ENCODE measurements at places on chromosomes 6 and 20.

GRCh38 chr6:105135907-105136430, 43.8 kb downstream of the POPDC3 start:
- DNase-seq, result no peak

DNA sequence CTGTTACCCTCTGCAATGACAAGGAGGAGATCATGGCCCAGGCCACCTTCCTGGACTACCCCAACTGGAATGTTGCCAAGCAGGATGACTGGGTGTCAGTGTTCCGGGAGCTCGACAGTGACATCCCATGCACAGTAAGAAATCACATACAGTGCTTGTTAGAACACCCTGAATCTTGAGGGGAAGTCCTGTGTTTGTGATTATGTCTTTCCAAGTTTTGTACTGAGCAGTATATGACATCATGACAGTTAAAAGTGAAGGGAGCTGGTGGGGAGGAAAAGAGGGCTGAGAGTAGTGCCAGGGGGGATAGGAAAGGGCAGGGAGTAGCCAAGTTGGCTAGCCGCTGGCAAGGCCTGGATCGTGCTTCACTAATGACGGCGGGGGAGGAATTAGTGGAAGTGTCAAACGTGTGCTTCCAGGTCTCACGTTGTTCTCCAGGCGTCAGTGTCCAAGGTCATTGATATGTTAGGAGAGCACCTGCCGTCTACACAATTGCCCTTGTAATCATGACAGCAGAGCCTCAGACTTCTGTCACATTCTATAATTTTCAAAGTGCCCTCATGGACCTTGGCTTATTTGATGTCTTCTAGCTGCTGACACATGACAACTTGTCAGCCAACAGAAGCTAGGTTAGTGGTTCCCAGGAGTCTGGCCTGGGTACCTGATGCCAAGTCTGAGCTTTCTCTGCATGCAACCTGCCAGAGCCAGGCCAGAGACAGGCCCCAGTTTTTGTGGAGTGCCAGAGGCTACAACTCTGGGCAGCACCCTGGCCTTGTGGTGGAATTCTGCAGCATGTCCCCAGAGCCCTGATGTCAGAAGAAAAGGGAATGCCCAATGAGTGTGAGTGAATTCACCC, 18.8 kb downstream of the CFAP61 start:
- DNase-seq, result no peak

DNA sequence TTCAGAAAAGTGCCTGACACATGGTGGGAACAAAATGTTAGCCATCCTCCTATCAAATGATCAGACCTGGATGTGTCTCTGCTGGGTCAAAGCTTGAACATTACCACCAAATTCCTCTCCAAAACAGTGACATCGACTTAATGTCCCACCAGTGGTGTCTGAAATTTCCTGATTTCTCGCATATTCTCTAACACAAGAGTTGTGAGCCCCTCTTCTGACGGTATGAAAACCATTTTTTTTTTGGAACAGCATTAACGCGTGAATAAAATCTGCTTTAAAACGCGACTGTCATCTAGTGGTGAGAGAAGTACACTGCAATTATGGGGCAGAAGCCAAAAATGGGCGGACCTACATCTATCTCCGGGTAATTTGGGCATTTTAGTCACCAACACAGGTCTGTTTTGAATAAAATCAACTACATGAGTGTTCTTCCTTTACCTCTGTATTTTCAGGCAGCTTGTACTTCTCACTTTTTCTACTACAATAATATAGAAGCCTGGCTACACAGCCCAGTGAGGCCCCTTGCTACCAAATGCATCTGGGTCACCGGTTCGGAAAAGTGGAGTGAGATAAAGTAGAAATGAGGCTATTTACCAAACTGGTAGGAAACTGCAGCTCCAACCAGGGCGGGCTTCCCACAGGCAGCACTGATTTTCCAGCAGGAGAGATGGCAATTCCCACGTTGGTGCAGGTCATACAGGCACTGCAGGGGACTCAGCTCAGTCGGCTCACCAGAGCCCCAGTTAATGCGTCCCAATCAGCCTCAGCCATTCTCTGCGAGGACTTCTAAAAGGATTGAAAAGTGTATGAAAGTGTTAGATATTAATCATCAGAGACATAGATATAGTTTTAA, 27.4 kb downstream of the MGME1 start:
- DNase-seq, result peak; percentile 12

DNA sequence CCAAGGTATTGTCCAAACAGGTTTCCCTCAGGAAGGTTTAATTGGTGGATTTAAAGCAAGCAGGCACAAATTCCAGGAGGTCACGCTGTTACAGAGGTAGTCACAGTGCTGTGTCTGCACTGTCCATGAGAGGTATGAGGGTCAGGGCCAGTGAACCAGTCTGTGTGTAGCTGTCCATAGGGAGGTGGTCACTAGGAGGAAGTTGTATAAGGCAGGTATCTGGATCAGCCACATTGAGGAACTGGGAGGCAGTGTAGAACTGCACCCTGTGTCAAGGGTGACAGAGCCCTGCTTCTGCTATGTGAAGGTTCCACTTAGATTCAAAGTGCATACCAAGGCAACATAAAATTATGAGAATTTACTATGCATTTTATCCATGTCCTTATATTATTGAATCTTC, 73.3 kb downstream of the MAP3K4 start:
- no peak for DNase-seq

- no peak for DNase-seq
Observed at GRCh38 chr6:32188381-32189068, 1.5 kb downstream of the PBX2 start.

DNA sequence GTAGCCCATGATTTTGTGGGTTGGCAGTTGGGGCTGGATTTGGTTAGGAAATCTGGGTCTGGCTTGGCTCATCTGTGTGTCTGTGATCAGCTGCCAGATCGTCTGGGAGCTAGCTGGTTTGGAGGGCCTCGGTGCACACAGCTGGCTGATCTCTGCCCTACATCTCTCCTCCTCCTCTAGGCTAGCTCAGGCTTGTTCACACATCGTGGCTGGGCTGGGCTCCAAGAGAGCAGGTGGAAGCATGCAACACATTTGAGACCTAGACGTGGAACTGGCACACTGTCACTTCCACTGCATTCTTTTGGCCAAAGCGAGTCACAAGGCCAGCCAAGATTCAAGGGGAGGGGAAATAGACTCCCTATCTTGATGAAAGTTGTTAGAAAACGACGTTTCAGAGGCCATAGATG, 15.9 kb downstream of the NDUFAF5 start:
- no peak for DNase-seq

DNA sequence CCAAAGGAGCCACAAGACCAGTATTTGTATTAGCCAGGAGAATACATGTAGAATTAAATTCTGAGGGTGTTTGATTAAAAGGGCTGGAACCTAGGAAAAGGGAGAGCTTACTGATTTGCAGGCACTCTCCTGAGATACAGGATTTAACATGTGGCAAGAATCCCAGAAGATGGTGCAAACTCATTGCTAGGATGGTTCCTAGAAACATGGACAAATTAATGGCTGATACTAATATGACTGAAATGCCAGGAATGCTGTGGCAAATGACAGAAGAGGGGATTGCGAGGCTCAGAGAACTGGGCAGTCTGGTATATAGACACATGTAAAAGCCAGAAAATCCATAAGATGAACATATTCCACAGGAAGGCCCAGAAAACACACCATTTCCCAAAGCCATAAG, 118.1 kb downstream of the RWDD2A start:
- DNase-seq, result no peak

DNA sequence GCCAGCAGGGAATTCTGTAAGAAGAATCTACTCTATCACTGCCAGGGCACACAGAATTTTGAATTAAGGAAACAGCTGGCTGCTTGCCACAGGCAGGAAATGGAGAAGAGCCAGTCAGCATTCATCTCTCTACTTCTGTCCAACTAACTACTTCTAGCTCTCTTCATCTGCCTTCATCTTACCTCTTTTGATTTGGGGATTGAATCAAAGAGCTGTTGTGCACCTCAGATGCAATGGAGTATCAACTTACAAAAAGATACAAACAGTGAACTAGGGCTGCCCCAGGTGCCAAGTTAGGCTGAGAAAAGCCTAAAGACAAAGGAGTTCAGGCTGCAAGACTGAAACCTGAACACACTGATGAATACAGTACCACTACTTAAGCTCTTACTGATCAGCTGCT, 82.0 kb downstream of the PTPRK start:
- no peak for DNase-seq

- no peak for DNase-seq
Observed at GRCh38 chr6:51678905-51679620, 408.4 kb downstream of the PKHD1 start.

DNA sequence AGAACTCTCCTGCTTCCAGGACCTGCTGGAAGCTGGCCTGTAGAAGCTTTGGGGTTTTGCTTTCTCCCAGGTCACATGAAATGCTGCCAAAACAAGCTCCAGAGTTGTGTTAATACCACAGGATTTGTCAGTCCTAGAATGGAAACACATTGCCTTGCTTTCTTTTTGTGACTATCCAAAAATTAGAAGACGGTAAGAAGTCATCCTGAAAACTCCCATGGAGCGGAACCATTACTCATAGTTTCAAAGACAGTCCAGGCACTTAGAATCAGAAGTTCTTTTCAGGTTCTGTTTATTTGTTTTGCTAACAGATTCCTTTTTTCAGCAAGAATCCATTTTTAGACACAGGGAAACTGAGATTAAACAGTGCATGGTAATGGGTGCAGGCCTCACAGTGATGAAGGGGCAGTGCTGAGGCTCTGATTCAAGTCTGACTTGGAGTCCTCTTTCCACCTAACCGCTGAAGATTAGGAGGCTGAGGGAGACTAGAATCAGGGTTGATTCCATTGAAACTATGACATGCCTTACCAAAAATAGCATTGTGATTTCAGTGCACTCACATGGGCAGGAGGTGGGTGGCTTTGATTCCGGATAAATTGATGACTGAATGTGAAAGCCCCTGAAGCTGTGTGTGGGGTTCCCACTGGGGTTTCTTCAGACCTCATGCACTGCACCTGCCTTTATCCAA, 72.2 kb upstream of the NAA20 start:
- DNase-seq, result no peak
